ENCODE measurements at places on chromosomes 4 and X. TPM values are rescaled to one million over a fixed set of nuclear protein-coding genes. Genes with fewer than 3 reads are reported as not detected.

TRO gene
- 27.0 TPM for polyA plus RNA-seq

PPEF2 gene
- polyA plus RNA-seq = not detected

CPLX1 gene
- polyA plus RNA-seq = 6.8 TPM

CT55 gene
- not detected for polyA plus RNA-seq

SGCB gene
- 43.5 TPM for polyA plus RNA-seq

CFAP99 gene
- 0.32 TPM for polyA plus RNA-seq

KLB gene
- 0.85 TPM for polyA plus RNA-seq

NSG1 gene
- polyA plus RNA-seq = 1,066 TPM

AMER1 gene
- 0.62 TPM for polyA plus RNA-seq

TMPRSS11D gene
- polyA plus RNA-seq = not detected

CT45A10 gene
- not detected for polyA plus RNA-seq

LRIT3 gene
- 0.08 TPM for polyA plus RNA-seq

SSX1 gene
- polyA plus RNA-seq = not detected

FGFR3 gene
- polyA plus RNA-seq = 2.1 TPM

IL1RAPL1 gene
- polyA plus RNA-seq = 27.3 TPM

GPR82 gene
- 0.42 TPM for polyA plus RNA-seq

EDA2R gene
- not detected for polyA plus RNA-seq

NWD2 gene
- polyA plus RNA-seq = 21.9 TPM
